OCI-M1 (cell line): ENCODE measurements at places on chromosomes 3 and 15.

GRCh38 chr15:19973718-19974117 lies 567.9 kb downstream of the GOLGA6L6 start:
- DNase-seq, result peak; percentile 76

GRCh38 chr3:107413264-107413663 lies 36.0 kb downstream of the CCDC54 start:
- no peak for DNase-seq

DNA sequence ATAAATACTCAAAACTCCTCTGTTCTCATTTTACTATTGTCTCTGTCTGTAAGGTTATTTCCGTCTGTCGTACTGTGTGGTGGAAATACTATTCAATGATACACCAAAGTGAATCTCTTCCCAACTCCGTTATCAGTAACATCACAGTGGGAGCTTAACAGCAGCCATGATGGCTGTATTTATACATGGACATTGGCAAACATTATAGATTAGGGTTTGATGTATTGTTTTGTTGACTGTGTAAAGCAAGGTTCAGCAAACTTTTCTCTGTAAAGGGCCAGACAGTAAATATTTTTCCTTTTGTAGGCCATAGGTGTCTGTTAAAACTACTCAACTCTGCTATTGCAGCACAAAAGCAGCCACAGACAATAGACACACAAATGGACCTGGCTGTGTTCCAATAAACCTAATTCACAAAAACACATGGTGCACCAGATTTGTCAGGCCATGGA lies 23.2 kb downstream of the LIPC start:
- DNase-seq, result no peak

DNA sequence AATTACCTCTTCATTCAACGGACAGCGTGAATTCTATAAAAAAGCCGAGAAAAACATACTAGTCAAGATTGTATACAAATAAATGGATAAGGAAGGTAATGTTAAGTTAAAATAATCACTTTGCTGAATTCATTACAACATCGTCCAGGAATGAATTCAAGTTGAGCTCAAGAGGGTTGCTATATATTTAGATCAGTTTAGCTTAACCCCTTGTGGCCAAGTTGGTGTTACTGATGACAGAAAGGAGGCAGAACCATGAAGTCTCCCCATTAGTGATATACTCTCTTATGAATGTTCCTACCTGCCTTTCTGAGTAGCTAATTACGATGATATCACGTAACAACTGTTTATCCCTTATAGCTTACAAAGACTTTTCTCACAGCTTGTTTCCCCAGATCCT lies 34.9 kb downstream of the UBR1 start:
- DNase-seq, result no peak

- DNase-seq, result peak; percentile 6
Measured at GRCh38 chr15:90402223-90402622, 14.2 kb downstream of the IQGAP1 start.

- no peak for DNase-seq
Measured at GRCh38 chr3:71391361-71391760, 192.2 kb downstream of the FOXP1 start.

DNA sequence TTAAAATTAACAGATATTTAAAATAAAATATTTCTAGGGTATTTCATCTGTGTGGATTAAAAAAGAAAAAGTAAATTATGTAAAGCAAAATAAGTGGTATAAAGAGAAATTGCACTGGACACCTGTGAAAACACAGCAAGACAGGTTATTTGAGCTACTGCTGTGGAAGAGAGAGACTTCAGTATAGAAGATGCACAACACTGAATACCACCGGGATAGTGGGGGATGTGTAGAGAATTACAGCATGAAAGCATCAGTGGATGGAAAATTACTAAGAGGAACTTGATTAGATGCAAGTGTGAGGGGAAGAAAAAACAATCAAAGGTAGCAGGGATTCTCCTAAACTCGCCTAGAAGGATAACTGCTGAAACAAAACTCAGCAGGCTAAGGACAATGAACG lies 1242.5 kb upstream of the GBE1 start:
- peak; percentile 3 for DNase-seq

- no peak for DNase-seq
Measured at GRCh38 chr3:116056280-116056679, 389.0 kb downstream of the LSAMP start.

DNA sequence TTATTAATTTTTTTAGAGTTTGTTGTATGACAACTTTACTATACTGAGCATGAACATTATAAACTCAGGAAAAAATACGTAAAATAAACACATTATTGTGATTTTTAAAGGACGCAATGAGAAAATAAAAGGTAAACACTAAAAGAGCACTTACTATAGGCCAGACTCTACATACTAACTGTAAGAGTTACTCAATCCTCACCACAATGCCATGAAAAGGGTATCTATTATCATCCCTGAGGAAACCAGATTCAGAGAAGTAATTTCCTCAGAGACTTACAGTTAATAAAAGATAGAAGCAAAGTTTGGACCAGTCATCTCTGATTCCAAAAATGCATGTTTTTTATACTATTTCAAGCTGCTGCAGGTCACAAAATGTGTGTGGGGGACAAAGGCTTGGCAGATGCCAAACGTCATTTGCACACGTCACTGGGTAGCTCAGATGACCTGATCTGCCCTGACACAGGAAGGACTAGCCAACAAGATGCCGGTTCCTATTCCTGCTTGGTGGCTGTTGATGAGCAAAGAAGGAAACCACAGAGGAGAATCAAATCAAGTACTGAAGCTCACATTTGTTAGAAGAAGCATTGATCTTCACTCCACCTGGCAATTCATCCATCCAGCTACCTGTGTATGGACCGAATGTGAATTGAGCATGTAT lies 42.3 kb downstream of the KLHL6 start:
- no peak for DNase-seq

GRCh38 chr3:120418866-120419490 lies 31.8 kb downstream of the FSTL1 start:
- peak; percentile 79 for DNase-seq

GRCh38 chr15:49423901-49424550 lies 984 bp downstream of the FGF7 start:
- DNase-seq, result no peak

- no peak for DNase-seq
Measured at GRCh38 chr15:35410775-35411174, 135.2 kb downstream of the DPH6 start.

GRCh38 chr15:32766101-32766500 lies 48.3 kb downstream of the GREM1 start:
- no peak for DNase-seq

DNA sequence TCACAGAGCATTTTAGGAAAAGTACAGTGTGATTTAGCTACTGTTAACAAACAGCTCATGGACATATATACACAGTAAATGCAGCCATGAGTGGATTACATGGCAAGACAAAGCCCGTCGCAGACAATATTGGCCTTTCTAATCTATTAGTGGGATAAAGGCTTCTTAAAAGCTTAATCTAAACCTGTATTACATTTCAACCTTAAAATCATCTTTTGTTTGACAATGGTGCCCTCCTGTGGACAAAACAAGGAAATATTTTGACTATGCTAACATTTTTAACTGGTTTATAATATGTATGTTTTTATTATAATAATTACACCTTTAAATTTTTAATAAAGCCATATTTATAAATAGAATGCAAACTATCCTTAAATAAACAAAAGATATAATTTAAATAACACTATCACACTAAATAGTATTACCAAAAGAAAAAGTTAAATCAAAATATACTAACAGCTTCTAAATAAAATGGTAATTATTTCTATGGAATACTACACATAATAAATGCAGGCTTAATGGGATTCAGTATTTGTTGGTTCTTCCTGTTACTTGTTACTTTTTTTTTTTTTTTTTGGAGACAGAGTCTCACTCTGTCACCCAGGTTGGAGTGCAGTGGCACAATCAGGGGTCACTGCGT lies 38.6 kb downstream of the TAFA4 start:
- peak; percentile 52 for DNase-seq

GRCh38 chr15:85831415-85832113 lies 36.8 kb upstream of the KLHL25 start:
- DNase-seq, result peak; percentile 31

GRCh38 chr3:188497021-188497420 lies 343.1 kb downstream of the LPP start:
- no peak for DNase-seq

GRCh38 chr3:121295452-121295851 lies 250.3 kb downstream of the POLQ start:
- DNase-seq, result no peak

DNA sequence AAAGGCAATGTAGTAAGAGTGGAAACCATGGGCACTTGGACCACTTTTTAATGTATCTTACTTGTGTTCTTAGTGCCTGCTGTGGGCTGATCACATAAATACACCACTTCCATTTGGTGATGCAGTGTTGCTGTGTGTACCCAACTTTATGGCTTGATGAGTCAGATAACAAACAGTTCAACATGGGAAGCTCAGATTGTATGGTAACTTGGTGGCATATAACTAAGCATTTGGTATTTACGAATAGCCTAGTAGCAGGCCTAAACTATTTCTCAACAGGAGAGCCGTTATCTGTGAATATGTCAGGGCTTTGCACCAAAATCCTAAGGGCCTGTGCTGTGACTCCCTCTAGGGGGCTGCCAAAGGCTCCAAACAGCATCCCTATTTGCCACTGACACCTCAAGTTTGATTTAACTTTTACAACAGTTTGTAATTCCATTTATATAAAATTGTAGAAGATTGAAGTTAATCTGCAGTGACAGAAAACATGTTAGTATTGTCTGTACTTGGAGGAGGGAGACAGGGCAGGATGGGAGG lies 640.4 kb upstream of the CADM2 start:
- DNase-seq, result peak; percentile 1

DNA sequence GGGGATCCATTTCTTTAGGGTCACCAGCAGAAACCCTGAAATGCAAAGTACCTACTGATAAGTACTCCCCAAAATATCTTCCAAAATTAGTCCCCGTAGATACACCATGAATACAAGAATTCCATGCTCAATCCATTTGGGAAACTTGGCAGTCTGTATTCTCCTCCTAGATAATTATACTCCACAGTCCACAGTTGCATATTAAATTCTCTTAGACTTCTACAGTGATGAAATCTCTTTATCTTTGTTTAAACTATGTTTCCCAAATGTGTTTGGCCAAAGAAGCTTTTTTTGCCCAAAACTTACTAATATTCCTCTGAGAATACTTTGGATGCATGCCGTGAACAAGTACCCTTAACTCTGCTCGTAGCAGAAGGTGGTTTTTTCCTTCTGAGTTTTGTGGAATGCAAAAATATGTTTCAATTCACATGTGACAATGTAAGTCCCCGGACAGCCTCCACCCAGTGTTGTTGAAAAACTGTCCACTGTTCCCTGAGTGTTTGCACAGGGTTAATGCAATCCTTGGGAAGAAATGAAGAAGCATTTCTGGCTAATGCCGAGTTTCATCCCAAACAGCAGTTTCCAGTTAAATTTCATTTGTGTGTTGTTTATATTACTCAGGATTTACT lies 126.7 kb downstream of the ARNT2 start:
- no peak for DNase-seq

DNA sequence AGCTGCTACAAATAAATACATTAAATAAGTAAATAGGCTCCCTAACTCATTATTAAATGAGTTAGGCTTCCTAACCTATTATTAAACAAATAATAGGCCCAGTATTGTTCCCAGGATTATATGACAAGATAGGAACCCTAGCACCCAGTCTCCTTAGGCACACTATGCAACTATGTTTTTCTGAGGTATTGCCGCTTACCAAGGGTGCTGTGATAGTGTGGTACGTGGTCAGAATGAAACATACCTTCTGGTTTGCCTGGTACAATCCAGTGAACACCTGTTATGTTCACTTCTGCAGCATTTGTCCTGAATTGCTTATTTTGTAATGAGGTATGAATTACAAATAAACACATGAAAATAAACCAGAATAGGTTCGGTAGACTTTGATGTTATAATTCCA lies 375.6 kb upstream of the GBE1 start:
- no peak for DNase-seq

GRCh38 chr15:101246391-101246790 lies 5.5 kb downstream of the CHSY1 start:
- DNase-seq, result no peak

- DNase-seq, result no peak
Measured at GRCh38 chr3:172713316-172713715, 2.4 kb upstream of the NCEH1 start.

DNA sequence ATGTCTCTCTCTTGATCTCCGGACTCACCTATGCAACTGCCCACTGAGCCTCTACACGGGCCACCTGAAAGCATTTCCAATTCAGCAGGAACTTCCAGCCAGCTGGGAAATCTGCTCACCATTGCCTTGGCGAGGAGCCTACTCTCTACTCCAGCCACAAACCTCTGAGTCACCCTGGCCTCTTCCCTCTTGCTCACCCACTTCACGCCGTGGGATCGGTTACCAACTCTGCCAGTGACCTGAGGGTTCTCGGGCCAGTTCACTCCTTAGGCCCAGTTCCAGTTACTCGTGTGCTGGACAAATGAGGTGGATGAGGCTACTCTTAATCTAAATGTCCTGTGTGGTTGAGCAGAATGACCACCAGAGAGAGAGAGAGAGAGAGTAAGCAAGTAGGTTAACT lies 70.1 kb downstream of the CEMIP start:
- no peak for DNase-seq

DNA sequence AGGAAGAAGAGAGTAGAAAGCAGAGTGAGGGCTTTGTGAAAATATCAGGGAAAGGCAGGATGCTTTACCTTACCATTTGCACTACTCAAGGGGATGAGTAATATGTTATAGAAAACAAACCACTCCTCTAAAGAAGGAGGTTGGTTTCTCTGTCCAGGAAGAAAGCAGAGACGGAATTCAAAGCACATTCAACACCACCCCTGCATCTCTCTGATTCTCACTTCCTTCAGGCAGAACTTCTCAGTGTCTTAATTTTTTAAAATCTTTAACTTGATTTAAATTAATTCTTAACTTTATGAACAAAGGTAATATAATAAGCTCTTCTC lies 82.4 kb downstream of the NR2F2 start:
- DNase-seq, result no peak

DNA sequence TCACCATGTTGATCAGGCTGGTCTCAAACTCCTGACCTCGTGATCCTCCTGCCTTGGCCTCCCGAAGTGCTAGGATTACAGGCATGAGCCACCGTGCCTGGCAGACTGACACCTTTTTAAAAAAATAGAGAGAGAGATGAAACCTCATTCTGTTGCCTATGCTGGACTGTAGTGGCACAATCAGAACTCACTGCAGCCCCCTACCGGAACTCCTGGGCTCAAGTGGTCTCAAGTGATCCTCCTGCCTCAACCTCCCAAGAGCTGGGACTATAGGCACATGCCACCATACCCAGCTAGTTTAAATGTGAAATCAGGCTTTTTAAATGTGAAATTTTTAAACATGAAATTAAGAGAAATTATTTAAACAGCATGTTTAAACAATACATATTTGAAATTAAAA lies 265.2 kb upstream of the UBE2E1 start:
- peak; percentile 16 for DNase-seq

GRCh38 chr15:91599261-91599660 lies 254.2 kb upstream of the SLCO3A1 start:
- DNase-seq, result no peak

GRCh38 chr3:49952924-49953323 lies 13.0 kb downstream of the RBM6 start:
- no peak for DNase-seq

GRCh38 chr15:77418966-77419835 lies 703 bp downstream of the PEAK1 start:
- peak; percentile 67 for DNase-seq

- DNase-seq, result no peak
Measured at GRCh38 chr3:31579828-31580227, 47.1 kb downstream of the STT3B start.
